ENCODE measurements at places on chromosomes 13 and 19. TPM values are rescaled to one million over a fixed set of nuclear protein-coding genes. Genes with fewer than 3 reads are reported as not detected.

Gene NXNL1
- total RNA-seq = not detected

Gene CKM
- not detected for total RNA-seq

Gene EDNRB
- total RNA-seq = not detected

Gene LIM2
- not detected for total RNA-seq

Gene SPACA6
- total RNA-seq = 3.9 TPM

Gene C1QTNF9B
- not detected for total RNA-seq

DNA sequence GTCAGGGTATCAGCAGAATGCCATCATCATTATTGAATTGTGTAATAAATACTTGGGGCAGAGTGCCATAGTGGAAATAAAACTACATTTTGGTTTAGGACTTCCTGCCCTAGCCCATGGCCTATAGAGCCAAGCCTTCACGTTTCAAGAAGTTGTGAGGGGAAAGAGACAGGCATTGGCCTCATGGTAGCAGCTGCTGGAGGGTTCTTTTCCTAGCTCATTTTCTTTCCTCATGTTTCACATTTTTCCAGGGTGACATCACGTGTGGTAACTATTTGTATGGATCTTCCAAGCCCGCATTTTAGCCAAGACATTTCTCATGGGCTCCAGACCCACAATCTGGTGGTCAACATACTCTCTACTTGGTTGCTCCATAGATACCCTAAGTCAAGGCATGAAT is 80.4 kb downstream of the LRCH1 start:
- no peaks in the 10 kb centered on the region for H3K27me3 ChIP-seq
- H3K4me1 ChIP-seq = peaks cover 39% of the 10 kb centered on the region
- peaks cover 18% of the 10 kb centered on the region for H3K36me3 ChIP-seq
- DNase-seq = no peak

DNA sequence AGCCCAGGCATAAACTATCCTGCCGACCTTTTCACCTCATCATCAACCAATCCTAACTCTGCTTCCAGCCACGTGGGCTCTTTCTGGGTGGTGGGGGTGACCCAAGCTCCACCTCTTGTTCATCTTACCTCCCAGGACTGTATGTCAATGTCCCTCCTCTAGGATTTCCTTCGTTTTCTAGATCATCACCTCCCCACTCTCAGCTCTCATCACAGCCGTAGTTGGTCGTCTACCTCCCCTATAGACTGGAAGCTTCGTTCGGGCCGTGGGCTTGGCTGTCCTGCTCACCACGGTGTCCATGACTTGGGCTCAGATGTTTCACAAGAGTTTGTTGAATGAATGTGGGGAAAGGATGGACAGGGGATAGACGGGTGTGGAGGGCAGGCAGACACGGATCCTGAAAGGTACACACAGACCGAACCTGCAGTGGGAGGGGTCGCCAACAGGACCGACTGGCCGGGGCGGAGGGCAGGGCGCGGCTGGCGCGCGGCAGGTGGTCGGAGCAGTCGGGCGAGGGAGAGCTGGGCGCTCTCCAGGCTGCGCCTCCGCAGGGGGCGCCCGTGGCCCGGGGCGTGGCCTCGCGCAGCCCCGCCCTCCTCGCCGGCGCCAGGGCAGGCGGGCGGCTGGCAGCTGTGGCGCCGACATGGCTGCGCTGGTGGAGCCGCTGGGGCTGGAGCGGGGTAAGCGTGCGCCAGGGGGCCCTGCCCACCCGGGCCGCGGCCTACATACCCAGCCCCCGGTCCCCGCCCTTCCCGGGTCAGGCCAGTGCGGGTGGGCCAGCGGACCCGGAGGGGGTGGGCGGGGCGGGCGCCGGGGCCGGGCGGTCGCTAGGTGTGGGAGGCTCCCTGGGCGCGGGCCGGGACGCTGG is at the start of gene LIN7B:
Gene LIN7B, plus strand, starts transcription at position 609 of the 868 bp plus-strand sequence. Its CDS starts 35 bp downstream, at position 644.
- no peaks in the 10 kb centered on the region for H3K27me3 ChIP-seq
- H3K4me3 ChIP-seq = peak within 1 kb of the TSS; percentile 72
- peak within 1 kb of the TSS; percentile 13 for H3K27ac ChIP-seq
- H3K4me1 ChIP-seq = peaks cover 31% of the 10 kb centered on the region
- H3K36me3 ChIP-seq = peaks cover 4% of the 10 kb centered on the region
- peak; percentile 65 for DNase-seq

DNA sequence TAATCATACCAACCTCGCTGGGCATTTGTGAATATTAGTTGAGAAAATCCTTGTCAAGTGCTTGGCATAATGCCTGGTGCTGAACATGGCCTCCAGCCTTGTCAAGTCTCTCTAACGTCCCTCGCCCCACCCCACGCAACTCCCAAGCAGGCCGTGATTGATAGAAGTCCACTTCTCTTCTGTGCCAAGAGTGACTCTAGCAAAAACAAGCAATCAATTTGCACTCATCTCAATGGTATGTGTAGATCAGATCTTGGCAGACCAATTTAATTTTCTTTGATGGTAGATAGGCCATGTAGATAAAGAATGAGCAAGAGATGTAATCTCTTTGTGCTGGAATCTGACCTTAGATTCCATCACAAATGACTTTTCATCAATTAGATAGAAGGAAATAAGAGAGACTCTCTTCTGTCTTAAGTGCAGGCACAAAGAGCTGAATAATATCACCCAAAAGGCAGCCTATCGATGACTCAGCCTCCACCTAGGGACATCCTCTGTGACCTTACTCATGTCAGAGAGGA is 31.0 kb upstream of the KATNAL1 start:
- DNase-seq = no peak
- peaks cover 21% of the 10 kb centered on the region for H3K36me3 ChIP-seq
- peaks cover 18% of the 10 kb centered on the region for H3K4me1 ChIP-seq

- H3K4me3 ChIP-seq = no peak overlapping the region
- no peaks in the 10 kb centered on the region for H3K27me3 ChIP-seq
- no peak overlapping the region for H3K27ac ChIP-seq
- peaks cover 13% of the 10 kb centered on the region for H3K4me1 ChIP-seq
- H3K36me3 ChIP-seq = no peaks in the 10 kb centered on the region
Observed at GRCh38 chr13:43356567-43356966, 333.2 kb downstream of the DNAJC15 start.

DNA sequence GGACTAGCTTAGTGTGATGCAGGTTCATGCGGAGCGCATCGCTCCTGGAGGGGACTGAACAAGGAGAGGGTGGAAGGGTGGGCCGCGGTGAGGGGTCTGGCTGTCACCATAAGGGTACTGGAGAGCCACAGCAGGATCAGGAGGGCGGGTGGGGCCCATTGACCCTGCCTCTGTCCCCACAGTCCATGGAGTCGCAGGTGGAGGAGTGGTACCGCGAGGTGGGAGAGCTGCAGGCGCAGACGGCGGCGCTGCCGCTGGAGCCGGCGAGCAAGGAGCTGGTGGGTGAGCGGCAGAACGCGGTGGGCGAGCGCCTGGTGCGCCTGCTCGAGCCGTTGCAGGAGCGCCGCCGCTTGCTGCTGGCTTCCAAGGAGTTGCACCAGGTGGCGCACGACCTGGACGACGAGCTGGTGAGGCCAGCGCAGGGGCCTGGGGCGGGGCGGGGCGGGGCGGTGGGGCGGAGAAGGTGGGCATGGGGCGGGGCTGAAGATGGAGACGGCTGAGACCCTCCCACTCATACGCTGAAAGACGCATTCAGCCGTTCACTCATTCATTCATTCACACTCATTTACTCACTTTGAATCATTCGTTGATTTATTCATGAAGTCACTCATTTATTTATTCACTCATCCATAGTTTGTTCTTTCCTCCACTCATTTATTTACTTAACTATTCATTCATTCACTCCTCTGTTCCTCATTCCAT is 27.5 kb upstream of the SHKBP1 start:
- H3K4me1 ChIP-seq = peaks cover 8% of the 10 kb centered on the region
- H3K27ac ChIP-seq = no peak overlapping the region
- H3K27me3 ChIP-seq = peaks cover 42% of the 10 kb centered on the region
- peaks cover 4% of the 10 kb centered on the region for H3K36me3 ChIP-seq
- H3K4me3 ChIP-seq = peak overlapping the region; percentile 19

DNA sequence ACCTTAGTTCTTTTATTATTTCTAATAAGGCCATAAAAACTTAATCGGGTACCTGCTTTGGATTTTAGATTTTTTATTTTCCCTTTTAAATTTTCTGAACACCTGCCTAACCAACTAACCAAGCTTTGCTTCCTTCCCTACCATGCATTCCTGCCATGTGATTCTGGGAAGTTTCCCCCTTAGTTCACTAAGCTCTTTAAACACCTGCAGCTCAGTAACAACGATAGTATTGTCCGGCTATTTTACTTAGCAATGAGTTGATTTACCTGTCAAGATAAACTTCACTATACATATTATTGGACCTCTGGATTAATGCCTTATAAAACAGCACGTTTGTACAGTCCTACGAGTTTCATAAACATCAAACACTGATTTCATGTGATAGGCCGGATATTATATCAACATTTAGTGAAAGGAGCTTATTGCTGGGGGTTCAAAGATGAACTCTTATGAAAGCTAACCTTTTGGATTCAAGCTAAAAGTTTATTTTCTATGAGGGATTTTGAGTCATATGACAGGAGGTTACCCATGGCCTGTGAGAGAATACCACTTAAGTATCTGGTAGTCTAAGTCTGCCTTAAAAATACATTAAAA is 81.0 kb upstream of the STARD13 start:
- H3K27me3 ChIP-seq = no peaks in the 10 kb centered on the region
- H3K4me1 ChIP-seq = peaks cover 6% of the 10 kb centered on the region
- no peak for DNase-seq
- H3K4me3 ChIP-seq = no peak overlapping the region
- H3K27ac ChIP-seq = no peak overlapping the region

DNA sequence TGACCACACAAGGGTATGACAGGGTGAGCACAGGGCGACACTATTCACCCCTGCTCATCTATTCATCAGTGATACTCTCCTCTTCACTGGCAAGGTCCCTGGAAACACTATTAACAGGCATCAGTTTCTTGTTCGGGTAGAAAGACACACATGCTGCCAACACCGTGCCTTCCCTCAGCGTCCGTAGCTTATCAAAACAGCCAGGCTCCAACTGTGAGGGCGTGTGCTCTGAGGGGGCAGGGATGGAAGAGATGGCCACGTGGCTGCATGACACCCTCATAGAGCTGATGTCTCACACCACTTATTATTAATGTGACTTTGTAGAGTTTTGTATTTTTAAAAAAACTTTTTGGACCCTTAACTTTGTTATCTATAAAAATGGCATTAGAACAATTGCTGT is 160.3 kb downstream of the ITGBL1 start:
- peaks cover 6% of the 10 kb centered on the region for H3K27me3 ChIP-seq
- no peak overlapping the region for H3K27ac ChIP-seq
- DNase-seq = no peak
- H3K4me1 ChIP-seq = no peaks in the 10 kb centered on the region

DNA sequence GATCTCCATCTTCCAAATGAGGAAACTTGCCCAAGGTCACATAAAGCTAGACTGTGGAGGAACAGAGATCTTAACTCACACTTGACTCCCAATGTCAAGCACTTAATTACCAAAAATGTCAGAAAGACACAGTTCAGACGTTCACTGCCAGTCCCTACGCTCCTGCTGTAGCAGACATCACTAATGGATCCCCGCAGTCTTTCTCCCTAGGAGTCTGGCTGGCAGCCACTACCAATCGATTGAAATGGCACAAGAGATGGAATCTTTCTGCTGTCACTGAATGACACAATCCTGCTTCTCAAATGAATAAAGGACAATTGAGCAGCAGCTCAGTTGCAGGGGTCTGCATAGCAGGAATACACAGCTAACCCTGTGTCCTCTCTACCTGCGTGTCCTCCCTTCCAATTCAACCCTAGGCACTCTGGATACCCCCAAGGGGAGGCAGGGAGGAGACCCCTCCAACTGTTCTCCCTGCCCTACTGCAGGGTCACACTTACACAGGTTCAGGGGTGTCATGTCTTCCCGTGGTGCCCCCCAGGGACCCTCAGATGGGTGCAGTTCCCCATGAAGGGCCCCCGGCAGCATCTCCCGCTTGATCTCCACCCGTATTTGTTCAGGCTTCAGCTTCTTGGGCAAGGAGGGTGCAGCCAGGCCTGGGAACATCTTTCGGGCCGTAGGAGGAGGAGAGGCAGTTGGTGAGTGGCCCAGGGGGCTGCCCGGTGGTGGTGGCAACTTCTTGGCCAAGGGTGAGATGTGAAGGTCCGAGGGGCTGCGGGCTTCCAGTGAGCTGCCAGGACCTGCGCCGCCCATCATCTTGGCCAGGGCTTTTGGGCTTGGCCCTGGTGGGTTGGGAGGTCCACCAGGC is 7.9 kb upstream of the AKAP8L start:
- DNase-seq = no peak
- peaks cover 16% of the 10 kb centered on the region for H3K4me1 ChIP-seq
- peaks cover 49% of the 10 kb centered on the region for H3K36me3 ChIP-seq
